Fibroblast of lung (primary cell): ENCODE measurements at places on chromosomes 4 and X. TPM values are rescaled to one million over a fixed set of nuclear protein-coding genes. Genes with fewer than 3 reads are reported as not detected.

PDLIM3 gene
- 20.8 and 50.3 TPM in 2 replicates for total RNA-seq

UGT8 gene
- total RNA-seq = under 0.01 TPM in 1 of 2 replicates, not detected in the other

MAOA gene
- 17.7 and 27.6 TPM in 2 replicates for total RNA-seq

- no peak for DNase-seq
These were observed 33.9 kb upstream of the BLTP1 start for GRCh38 chr4:122118243-122118642.

- peak; percentile 36 for DNase-seq
These were observed 325.9 kb downstream of the EPHA5 start for GRCh38 chr4:65344278-65344825.

NXF2B gene
- not detected in 2 replicates for total RNA-seq

CT45A1 gene
- total RNA-seq = not detected in 2 replicates

TRPC3 gene
- total RNA-seq = 1.0 and 1.2 TPM in 2 replicates

DNA sequence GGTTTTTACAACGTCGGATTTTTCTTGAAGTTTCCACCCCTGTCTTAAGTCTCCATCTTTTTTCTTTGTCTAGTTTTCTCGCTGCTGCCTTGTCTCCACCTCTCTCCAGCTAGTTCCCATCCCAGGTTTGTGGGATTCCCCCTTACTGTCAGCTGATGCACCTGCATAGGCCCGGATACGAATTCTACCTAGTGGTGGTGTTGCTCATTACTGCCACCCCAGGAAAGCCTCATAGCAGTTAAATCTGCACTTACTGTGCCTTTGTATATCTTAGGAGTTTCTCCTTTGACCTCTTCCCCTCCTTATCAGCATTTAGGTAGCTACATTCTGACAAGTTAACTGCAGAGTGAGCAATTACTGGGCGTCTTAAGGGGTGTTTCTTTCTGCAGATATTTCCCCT, 1693.1 kb upstream of the TENM3 start:
- no peak for DNase-seq

C4orf46 gene
- total RNA-seq = 7.2 and 11.2 TPM in 2 replicates

DNA sequence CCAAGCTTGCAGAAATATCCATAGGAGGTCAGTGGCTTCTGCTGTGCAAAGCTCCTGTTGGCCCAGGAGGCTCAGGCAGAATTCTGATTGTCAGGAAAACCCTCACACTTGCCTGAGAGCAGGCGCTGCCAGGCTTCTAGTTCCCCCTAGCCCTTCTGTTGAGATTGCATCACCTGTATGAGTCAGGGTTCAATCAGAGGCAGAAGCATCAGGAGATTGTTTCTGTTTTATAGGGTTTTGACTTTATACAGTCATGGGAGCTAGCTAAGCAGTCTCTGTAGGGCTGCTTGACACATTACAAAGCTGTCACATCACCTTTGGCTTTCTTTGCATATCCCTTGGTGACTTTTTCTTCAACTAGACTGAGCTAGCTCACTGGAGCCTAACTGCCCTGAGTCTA, 27.8 kb downstream of the DIPK2B start:
- DNase-seq = peak; percentile 58

- no peak for DNase-seq
These were observed 59.7 kb upstream of the BCOR start for GRCh38 chrX:40157228-40158035.

GRCh38 chrX:110212299-110212698, 105.6 kb downstream of the AMMECR1 start:
- no peak for DNase-seq

GRCh38 chr4:154184238-154184637, 307.4 kb downstream of the DCHS2 start:
- DNase-seq = no peak

TRPC5OS gene
- not detected in 2 replicates for total RNA-seq

DNA sequence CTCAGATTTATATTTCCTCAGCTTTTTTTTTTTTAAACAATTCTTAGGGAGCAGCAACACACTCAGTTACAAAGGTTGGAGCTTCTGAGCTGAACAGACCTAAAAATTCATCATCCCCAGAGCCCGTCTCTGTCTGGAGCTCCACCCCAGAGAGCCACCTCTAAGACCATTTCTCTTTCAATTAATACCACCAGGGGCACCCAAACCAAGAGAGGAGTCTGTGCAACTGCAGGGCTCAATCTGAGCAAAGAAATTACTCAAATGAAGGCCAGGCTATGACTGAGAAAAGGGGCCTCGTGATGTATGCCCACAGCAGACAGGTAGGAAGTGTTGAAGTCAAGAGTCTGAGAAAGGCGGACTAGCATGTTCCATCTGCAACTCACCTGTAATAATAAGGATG, 95.5 kb downstream of the C4orf51 start:
- no peak for DNase-seq

- no peak for DNase-seq
These were observed 85.6 kb upstream of the NMU start for GRCh38 chr4:55721651-55722050.

DNA sequence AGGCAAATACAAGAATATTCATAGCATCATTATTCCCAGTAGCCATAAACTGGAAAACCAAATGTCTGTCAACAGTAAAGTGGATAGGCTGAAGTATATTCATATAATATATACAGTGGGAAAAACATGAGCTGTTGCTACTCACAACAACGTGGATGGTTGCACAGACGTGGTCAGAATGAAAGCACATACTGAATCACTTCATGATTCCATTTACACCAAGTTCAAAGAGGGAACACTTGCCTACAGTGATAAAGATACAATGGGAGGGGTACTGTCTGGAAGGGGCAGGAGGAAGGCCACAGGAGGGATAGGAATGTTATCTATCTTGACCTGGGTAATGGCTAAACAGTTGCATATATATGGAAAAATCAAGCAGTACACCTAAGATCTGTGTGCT, 25.3 kb downstream of the APBB2 start:
- DNase-seq = peak; percentile 36

EXOC1L gene
- not detected in 2 replicates for total RNA-seq

DNA sequence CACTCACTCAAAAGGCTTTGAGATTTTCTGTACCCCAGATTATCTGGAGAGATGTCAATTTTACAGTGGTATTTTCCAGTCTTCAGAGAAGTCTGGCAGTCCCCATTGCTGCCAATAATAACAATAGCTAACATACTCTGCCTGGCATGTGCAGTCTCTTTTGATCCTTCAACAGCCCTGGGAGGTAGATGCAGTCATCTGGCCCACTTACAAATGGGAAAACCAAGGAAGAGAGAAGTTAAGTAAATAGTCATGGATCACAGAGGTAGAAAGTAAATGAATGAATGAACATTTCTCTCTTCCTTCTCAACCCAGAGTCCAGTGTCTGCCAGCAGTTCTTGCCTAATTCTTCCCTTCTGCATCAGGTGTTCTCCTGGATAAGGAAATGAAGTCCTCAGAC, 113.0 kb upstream of the EDNRA start:
- DNase-seq = peak; percentile 59

- no peak for DNase-seq
These were observed 41.6 kb downstream of the AFM start for GRCh38 chr4:73523126-73523525.

- no peak for DNase-seq
These were observed 60.8 kb upstream of the CT45A1 start for GRCh38 chrX:135652602-135653001.

KIT gene
- 0.50 and 0.51 TPM in 2 replicates for total RNA-seq

GRCh38 chr4:19832411-19832810, 419.3 kb upstream of the SLIT2 start:
- peak; percentile 32 for DNase-seq

DNA sequence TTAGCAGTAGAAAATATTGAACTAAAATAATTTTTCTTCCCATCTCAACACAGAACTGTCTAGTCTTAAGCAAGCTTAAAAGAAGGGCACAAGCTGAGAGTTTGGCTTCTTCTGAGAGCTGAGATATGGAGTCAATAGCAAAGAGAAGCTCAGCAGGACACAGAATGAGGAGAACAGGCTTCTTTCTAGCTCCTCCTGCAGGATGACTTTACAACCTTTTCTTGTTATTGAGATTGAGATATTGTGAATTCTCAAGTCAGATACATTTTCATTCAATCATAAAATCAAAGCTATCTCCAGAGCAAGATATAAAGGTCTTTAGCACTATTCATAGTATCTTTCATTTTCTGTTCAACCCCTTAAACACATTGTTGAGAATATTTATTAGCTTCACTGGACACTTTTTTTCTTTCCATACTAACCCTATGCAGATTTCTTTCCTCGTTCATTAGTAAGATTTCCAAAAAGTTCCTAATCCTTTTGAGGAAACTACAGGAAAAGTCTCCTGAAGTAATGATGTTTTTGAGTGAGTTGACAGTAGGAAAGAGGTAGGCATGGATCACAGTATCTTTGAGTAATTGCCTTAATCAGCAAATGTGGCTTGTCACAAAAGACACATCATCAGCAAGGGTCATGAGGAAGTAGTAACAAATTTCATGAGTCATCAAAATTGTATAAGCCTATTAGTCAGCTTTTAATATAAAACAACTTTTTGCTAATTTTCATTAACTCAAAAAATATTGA, 17.8 kb upstream of the CXCL3 start:
- DNase-seq = peak; percentile 74

ARFIP1 gene
- 40.8 and 42.4 TPM in 2 replicates for total RNA-seq

KCTD8 gene
- under 0.01 TPM in 1 of 2 replicates, not detected in the other for total RNA-seq

- DNase-seq = no peak
These were observed 28.1 kb upstream of the ZNF330 start for GRCh38 chr4:141192564-141192963.

DNA sequence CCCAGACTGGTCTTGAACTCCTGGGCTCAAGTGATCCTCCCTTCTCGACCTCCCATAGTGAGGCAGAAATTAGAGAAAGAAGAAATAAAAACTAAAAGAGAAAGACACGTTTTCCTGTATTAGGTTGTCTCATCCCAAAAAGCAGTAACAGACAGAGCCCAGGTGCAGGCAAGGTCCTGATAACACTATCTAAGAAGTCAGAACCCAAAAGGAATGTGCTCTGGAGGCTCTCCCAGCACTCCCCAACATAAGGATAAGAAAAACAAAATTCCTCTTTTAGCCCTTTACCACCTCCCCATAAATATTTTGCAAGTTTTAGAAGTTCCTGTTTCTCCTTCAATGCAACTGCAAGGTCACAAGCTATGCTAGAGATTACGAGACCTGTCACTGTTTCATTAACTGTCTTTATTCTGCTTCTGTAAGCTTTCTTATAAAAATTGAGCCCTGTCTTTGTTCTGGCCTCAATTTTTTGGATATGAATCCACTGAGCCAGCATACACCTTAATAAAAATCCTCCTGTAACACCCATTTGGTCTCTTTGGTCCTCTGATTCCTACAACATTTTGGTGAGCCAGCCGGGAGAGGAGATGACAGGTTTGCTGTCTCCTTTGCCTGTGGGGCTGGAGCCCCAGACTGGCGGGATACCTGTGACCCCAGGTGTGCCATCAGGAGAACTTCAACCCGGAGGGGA, 25.9 kb downstream of the LIAS start:
- DNase-seq = no peak

- DNase-seq = no peak
These were observed 78.5 kb downstream of the PRDM5 start for GRCh38 chr4:120843849-120844527.

- DNase-seq = peak; percentile 28
These were observed 176.2 kb upstream of the CXorf66 start for GRCh38 chrX:140141444-140142029.

- DNase-seq = peak; percentile 89
These were observed 56.3 kb upstream of the SPRY1 start for GRCh38 chr4:123340381-123340701.

DNA sequence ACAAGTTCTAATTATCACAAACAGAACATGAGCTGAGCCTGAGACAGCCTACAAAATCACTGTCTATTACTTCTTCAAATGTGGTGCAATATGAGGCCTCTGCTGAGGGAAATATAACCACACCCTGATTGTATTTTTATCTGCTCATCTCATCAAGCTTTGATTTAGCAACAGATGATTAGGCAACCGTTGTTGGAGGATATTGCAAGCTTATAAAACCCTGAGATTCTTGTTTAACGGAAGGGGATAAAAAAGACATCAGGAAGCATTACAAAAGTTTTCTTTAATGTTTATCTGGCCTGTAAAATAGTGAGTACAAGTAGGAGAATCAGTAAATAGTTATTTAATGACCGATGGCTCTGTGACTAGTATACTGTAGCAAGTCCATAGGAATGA, 108.5 kb downstream of the ZNF330 start:
- DNase-seq = peak; percentile 42

DNA sequence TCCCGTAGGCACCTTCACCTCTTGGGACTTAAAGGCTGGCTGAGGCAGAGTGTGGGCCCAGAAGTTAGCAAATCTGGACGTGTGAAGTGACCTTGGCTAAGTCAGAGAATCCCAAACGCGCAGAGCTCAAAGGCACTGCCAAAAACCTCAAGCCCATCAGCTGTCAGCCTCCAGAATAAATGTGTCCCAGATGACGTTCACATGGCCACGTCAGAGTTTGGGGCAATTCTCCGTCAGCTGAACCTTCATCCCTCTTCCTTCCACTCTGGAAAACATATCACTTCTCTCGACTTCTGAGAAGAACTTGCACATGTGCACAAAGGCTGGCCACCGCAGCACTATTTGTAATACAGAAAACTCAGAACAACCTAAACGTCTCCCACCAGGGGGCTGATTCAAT, 35.7 kb upstream of the APLN start:
- peak; percentile 14 for DNase-seq

- DNase-seq = no peak
These were observed 4.4 kb downstream of the LRCH2 start for GRCh38 chrX:115229337-115230003.

DNA sequence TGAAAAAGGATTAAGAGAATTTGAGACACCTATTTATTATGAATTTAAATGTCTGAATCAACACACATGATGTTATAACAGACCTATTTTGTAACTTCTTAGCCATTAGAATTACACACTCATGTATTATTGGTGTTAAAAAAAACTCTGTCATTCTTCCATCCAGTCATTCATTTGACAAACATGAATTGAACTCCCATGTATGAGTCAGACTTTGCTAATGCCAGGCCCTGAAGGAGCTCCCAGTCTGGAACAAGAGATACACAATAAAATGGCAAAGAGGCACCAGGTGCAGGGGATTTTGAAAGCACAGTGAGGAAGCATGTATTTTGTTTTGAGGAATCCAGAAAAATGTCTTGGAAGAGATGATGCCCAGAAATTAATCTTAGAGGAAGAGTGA, 87.7 kb upstream of the EFHC2 start:
- peak; percentile 53 for DNase-seq

DNA sequence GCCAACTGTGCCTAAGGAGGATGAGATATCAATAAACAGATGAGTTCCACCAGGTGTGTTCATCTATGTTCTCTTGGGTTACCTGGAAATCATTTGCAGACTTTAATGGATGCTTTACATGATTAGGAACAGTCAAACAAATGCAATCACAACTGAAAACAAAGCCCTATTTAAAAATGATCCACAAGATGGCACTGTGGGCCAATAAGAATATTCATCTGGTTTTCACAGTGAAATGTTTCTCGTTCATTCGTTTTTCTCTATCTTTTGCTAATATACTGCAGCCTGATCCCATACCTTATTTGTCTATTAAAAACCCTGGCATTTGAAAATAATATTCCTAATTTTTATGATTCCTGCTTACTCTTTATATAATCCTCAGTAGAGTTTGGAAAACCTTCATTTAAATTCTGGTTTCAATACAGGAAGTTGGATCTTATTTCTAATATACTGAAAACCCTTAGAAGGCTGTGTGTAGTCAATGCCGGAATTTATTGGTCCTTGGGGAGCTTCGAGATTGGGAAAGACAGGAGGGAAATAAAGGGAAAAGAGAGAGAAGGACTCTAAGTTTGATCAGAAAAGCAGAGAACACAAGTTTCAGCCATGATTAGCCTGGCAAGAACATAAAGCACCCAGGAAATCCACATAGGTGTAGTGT, 63.8 kb upstream of the TAPT1 start:
- DNase-seq = peak; percentile 61

- no peak for DNase-seq
These were observed 127.1 kb downstream of the INPP4B start for GRCh38 chr4:142718981-142719380.

GRCh38 chr4:13329963-13330362, 154.2 kb downstream of the RAB28 start:
- DNase-seq = peak; percentile 76
